Right renal pelvis (tissue), 4 donors: ENCODE measurements at places on chromosomes 1 and 21. TPM values are rescaled to one million over a fixed set of nuclear protein-coding genes. Genes with fewer than 3 reads are reported as not detected.

- DNase-seq: no peak
Measured at GRCh38 chr1:110150330-110151174, at the start of gene SLC6A17. Gene SLC6A17, plus strand, starts transcription at chr1:110150494. Its CDS starts 16,436 bp downstream, at chr1:110166930.

DNA sequence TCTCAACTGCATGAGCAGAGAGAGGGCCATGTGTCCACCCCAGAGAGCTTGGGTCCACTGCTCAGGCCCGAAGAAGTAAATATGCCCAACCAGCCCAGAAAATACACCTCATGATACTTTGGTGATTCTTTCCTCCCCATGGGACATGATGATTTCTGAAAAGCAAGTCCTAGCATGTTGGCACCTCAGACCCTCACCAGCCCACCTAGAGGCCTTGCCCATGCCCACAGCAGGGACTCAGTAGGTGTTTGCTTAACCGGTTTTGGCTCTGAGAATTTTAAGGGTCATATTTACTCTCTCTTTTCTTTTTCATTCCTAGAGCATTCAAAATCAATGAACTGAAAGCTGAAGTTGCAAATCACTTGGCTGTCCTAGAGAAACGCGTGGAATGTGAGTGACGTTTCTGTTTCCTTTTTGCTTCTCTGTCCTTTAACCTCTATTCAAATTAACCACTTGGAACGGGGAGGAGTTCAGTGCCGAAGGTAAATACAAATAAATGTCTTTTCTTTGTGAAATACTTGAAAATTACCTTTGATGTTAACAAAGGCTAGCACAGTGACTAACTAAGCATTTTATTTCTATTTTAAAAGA, 79.7 kb downstream of the PDE9A start:
- DNase-seq: no peak

DNA sequence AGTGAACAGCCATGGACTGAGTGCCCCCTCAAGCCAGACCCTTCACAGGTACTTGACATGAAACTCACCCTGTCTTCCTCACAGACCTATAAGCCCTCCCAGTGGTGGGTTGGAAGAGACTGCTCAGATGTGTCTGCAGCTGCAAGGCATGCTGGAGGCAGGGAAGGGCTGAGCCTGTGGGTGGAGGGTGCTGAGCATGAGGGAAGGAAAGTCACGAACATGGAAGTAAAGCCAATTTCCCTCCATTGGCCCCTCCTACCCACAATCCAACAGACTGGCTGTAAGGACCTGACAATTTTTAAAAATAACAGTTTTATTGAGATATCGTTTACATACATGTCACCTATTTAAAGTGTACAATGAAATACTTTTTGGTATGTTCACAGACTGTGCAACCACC, 44.1 kb downstream of the RCSD1 start:
- no peak for DNase-seq

Gene CIART
- polyA plus RNA-seq: 7.4 TPM
